ENCODE measurements at places on chromosomes 2 and 18.

GRCh38 chr18:48364146-48364545 is 45.0 kb downstream of the ZBTB7C start:
- DNase-seq = no peak

- no peak for DNase-seq
These were observed 16.3 kb downstream of the CROCC2 start for GRCh38 chr2:240922245-240922981.

GRCh38 chr18:2970344-2970743 is 42.6 kb downstream of the LPIN2 start:
- no peak for DNase-seq

- no peak for DNase-seq
These were observed 5.1 kb downstream of the POLR1B start for GRCh38 chr2:112547333-112547732.

DNA sequence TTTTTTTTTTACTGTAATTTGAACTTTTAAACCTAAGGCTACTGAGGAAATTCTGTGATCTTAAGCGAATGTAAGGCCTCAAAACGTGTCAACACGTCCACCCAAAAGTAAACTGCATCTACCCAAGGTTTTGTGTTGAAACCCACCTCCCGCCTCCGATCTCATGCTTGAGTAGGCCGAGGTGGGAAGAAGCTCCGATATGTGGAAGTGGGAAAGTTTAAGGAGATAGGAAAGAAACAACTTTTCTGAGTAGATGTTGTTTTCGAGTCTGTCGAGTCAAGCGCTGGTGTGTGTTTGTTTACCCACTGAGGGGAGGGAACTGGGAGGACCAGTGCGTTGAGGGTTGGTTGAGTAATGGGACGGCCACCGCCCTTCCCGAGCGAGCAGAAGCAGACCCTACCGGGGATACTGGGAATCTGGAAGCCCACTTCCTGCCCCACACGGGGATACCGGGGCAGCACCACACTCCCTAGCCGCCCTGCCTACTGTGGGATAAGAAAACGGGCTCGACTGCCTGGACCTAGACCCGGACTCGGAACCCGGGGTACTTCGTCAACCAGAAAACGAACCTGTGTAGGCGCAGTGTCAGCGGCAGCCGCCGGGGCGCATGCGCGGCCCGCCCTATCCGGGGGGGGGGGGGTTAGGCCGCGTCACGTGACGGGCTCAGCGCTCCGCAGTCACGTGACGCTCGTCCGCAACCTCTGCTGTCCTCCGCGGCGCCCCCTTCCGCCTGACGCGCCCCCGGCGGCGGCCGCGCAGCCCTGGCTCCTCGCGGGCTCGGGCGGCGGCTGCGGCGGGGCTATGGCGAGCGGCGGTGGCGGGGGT is at the start of gene RETREG2:
RETREG2 (plus strand) TSS at position 724 of the 825 bp plus-strand sequence; CDS start at position 802, 78 bp downstream.
- DNase-seq = peak; percentile 77

GRCh38 chr2:190755772-190756415 is 107.0 kb downstream of the NAB1 start:
- no peak for DNase-seq

GRCh38 chr2:120578576-120579352 is 156.9 kb upstream of the GLI2 start:
- no peak for DNase-seq

DNA sequence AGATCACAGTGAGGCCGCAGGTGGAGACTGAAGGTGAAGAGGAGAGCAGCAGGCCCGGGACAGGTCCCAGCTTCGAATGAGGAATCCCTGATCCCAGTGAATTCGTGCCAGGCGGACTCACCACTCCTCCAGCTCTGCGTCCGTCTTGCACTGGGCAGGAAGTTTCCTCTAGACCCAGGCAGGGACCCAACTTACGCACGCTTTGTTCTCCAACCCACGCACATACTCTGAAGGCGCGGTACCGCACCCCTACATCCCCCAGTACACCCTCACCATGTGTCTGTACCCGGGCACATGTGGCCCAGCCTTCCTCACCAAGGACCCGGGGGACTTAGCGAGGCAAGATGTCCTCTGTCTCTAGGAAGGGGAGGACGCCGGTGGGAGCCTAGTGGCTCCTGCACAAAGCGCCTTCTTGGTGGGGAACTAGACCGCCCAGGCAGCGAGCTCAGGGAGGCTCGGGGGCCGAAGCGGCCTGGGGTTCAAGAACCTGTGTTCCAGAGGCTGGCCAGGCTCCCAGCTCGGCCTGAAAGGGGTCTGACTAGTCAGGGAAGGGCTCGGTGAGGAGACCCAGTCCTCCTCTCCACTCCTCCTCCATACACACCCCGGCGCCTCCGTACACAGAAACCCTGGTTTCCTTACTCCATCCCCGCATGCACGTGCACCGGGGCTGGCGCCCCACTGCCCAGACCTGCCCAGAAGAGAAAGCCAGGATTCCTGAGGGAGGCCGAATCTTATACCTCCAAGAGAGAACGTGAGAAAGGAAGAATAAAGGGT is 38.3 kb upstream of the ATP6V1B1 start:
- DNase-seq = no peak

DNA sequence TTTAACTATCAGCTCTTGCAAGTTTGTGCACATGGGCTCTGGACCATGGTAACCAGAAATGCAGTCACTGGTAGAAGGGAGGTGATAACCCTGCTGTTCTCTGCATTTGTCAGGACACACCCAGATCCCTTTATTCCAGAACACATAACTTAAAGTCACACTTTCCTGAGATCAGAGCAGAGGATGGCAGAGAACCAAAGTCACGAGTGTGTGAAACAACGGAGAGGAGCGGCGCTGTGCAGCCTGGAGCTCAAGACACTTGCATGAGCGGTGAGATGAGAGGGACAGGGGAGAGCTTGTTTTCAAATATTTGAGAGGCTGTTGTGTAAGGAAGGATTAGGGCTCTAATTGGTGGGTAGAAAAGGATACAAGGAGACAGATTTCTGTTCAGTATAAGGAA is 43.3 kb upstream of the AAK1 start:
- no peak for DNase-seq

- DNase-seq = no peak
These were observed 9.0 kb downstream of the TM4SF20 start for GRCh38 chr2:227370092-227370491.

DNA sequence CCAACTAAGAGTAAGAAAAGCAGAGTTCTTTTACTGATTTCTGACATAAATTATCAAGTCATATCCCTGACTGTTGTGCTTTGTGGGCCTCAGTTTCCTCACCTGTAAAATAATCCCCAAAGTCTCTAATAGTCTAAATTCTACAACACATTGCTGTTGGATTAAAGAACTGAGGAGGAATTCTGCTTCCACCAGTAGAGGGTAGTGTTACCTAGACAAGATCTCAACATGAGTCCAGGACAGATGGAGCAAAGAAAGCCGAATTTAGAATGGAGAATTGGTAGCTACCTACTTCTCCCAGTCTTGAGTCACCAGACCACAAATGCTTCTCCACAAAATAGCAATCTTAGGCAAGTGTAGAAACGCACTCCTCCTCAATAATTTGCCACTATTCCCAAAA is 462.5 kb upstream of the FSHR start:
- DNase-seq = no peak

- DNase-seq = no peak
These were observed 4.8 kb downstream of the MSGN1 start for GRCh38 chr2:17821080-17821479.

DNA sequence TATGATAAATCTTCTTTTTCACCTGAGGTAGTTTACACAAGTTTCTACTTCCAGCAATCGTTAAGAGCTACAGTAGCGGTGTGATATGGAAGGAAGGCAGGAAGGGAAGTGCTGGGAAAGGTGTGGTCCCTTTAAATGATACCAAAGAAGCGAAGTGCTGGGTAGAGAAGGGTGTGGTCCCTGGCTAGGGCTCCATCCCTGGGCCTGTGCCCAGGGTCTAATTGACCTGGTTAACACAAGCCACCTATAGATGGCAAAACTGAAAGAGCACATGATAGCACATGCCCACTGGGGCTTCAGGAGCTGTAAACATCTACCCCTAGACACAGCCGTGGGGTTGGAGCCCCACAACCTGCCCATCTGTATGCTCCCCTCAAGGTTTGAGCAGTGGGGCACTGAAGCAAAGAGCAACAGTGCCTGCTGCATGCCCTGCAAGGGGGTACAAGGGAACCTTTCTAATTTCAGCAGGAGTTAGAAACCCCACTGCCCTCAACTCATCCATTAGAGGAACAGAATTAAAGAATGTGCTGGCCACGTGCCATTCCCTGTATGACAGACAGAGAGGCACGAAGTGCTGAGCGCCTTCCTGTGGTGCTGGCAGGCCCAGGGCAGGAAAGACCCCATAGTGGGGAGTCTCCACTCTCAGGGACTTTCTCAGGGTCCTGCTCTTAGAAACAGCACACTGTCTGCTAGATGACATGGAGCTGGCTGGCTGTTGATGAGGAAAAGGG is 153.1 kb upstream of the LMAN1 start:
- DNase-seq = no peak

DNA sequence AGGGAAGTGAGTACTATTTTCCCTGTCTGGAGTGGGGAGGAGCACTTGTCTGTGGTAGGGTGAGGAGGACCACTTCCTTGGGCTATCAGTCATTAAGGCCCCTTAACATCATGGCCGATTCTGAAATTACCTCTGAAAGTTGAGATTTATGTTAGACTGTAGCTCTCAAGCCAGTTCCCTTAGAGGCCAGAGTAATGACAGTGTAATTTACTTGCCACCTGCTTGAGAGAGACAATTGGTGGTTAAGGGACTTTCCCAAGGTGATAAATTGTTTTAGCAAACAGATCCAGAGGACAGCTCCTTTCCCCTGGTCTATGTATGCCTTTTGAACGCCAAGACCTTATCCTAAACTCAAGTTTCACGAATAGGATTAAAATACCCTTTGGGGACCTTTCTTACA is 56.1 kb downstream of the NEDD4L start:
- DNase-seq = no peak

DNA sequence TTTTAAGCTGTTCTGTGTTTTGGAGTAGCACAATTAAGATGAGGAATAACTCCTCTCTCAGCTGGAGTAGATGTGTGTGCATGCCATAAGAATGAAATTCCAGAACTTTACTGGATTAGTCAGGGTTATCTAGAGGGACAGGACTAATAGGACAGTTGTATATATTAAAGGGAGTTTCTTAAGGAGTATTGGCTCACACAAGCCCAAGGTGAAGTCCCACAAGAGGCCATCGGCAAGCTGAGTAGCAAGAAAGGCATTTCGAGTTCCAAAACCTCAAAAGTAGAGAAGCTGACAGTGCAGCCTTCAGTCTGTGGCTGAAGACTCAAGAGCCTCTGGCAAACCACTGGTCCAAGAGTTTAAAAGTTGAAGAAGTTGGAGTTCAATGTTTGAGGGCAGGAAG is 113.7 kb downstream of the RIT2 start:
- DNase-seq = no peak

- DNase-seq = no peak
These were observed 2.1 kb downstream of the RPRM start for GRCh38 chr2:153476491-153476815.

- DNase-seq = no peak
These were observed 225.7 kb upstream of the FANCL start for GRCh38 chr2:58466804-58467203.

GRCh38 chr2:219029829-219030165 is 11.5 kb downstream of the CFAP65 start:
- DNase-seq = peak; percentile 55

- DNase-seq = no peak
These were observed 197.6 kb downstream of the NDUFA10 start for GRCh38 chr2:239827523-239827890.

DNA sequence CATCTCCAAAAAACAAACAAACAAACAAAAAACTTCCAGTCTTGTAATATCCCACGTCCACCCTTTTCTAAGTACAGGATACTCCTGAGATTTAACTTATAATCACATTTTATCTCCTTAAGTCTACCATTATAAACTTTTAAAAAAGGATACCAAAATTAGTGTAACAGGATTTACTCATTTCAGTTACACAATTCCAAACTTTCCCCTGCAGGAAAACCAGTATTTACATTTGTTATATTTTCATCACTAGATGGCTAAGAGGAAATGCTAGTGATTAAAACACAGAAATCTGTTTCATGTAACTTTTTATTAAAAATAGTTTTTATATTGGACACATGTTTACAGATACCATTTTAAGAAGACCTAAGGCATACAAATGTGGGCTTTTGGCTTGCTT is 27.5 kb downstream of the CFAP36 start:
- DNase-seq = no peak

- no peak for DNase-seq
These were observed 1.9 kb downstream of the ATG4B start for GRCh38 chr2:241639385-241639784.

GRCh38 chr2:232388324-232388891 is 9.9 kb downstream of the ALPP start:
- no peak for DNase-seq

- DNase-seq = no peak
These were observed 5.5 kb downstream of the ZNF532 start for GRCh38 chr18:58870130-58870529.

DNA sequence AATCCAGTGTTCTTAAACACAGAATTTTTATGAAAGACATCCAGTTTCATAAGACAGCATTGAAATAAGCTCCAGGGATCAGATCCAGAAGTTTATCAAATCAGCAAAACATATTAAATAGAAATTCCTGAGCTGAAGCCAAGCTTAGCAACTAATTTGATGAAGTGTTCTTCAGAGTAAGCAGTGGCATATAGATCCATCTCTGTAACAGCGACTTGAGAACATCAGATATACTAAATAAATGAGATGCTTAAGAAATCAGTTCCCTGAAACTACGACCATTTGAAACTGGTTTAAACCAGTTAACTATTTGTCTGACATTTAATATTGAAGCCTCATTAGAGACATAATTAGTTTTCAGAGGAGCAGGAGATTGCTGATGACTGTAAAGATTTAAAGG is 34.1 kb downstream of the PPP1R1C start:
- DNase-seq = no peak

DNA sequence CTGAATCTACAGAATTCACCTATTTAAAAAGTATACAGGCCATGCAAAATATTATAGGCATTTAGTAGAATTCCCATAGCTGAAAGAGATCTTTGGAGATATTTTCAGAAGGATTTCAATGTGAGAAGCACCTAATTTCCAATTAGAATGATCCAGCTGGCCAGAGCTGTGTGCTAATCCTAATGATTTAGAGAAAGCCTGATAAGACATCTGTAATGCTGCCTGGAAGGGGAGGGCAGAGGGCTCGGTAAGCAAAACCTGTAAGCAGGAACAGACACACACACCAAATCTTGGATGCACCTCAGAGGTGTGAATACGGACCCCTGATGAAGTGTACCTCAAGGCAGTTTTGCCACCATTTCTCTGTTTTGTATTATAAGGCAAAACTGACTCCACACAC is 14.0 kb downstream of the SERTAD2 start:
- DNase-seq = no peak

- DNase-seq = no peak
These were observed 767.9 kb upstream of the ID2 start for GRCh38 chr2:7913974-7914373.

DNA sequence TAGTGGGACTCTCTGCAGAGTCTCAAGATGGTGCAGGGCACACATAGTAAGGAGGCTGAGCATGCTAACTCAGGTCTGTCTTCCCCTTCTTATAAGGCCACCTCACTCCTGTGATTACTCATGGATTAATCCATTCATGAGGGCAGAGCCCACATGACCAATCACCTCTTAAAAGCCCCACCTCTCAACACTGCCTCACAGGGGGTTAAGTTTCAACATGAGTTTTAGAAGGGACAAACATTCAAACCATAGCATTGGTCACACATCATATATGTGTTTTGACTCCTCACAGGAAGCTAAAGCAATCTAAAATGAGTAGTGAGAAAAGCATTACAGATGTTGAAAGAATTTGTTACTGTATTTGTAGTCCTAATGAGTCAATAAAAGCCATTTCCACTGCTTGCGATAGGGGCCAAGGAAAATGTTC is 57.5 kb downstream of the DTNA start:
- no peak for DNase-seq

- no peak for DNase-seq
These were observed 717 bp downstream of the IHH start for GRCh38 chr2:219059725-219060682.
